ENCODE measurements at places on chromosomes 11 and 22. TPM values are rescaled to one million over a fixed set of nuclear protein-coding genes. Genes with fewer than 3 reads are reported as not detected.
A peak's percentile ranks its signal among the peaks of the same experiment; 100 is the strongest.

- no peak for DNase-seq
Observed at GRCh38 chr11:65595543-65596281, at the start of gene KCNK7. Gene KCNK7, minus strand, starts transcription at chr11:65595800. Its CDS starts 28 bp downstream, at chr11:65595772.

DNA sequence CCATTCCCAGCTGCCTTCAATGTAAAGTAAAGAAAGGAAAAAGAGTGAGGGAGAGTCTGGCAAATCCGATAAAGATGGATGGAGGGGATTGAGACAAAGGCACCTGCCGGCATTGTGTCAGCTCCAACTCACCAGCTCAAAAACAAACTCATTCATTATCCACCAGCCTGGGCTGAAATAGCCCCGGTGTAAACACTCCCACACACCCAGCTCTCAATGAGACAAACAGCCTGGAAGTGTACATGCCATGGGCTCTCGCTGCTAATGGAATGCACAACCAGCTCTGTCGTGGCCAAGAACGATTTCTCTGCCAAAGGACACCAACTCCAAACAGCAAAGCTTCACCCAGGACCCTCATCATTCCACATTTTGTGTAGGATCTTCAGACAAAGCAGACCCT lies 89.3 kb upstream of the OPCML start:
- DNase-seq, result no peak

- DNase-seq, result no peak
Observed at GRCh38 chr11:69080257-69080995, 31.7 kb downstream of the TPCN2 start.

DNA sequence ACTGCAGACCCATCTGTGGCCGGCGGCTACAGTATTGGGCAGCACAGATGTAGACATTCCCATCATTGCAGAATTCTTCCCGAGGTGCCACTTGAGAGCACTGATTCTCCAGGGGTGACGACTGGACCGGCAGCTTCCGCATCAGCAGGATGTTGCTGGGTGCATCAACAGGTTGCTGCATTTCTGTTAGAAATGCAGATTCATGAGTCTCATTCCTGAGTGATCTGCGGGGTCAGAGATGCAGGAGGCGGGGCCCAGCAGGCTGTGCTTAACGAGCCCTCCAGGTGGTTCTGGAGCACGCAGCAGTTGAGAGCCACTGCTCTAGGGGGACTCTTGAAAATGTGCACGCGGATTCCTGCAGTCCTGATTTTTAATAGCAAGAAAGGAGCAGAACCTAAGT lies 321.8 kb downstream of the TBC1D22A start:
- no peak for DNase-seq

GRCh38 chr11:98589967-98590366 lies 430.8 kb upstream of the CNTN5 start:
- DNase-seq, result no peak

- DNase-seq, result no peak
Observed at GRCh38 chr11:134724779-134725140, 312.7 kb upstream of the B3GAT1 start.

DNA sequence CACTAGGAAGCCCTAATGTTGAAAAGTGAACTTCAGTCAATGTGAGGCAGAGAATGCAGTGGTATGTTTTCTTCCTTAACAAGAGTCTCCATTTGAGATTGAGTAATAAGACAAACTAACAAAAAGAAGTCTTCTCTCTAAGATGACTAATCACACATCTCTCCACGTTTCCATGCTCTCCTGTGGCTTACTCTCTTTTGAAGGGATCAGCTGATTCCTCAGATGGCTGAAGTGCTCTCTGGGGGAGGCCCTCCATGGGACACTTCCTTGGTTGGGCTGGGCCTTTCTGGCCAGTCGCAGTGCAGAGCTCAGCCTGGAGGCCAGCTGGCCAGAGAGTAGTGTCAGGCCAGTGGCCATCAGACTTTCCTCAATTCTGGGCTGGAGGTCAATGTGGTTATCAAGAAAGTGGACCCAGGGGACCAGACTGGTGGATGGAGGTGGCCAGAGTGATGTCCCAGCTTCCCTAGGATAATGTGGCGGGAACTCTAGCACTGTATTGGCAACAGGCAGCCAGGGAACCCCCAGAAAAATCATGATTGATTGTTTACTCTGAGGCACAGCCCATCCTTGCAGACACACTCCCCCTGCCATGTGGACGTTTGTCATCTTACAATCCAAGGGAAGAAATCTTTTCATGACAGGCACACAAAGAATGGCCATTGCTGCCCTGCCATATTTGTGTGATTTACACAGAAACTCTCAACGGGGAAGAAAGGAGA lies 14.5 kb downstream of the CSRP3 start:
- DNase-seq, result no peak

- DNase-seq, result no peak
Observed at GRCh38 chr22:24977370-24978221, 25.1 kb downstream of the KIAA1671 start.

DNA sequence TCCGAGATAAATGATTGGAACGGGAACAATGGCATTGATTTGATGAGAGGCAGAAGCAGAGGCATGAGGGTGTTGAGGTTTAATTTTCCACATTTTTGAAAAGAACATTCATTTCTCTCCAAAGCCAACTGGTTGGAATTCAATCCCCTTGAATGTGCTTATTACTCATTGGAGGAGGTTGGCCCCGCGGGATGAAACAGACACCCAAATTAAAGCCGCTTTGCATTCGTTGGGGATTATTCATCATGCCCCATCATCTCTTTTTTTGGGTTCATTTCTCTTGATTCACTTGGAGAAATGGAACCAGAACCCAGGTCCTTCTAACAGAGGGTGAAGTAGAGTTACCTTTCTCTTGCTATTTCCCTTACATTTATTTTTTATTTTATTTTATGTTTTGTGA lies 47.6 kb upstream of the PARVG start:
- DNase-seq, result no peak

DNA sequence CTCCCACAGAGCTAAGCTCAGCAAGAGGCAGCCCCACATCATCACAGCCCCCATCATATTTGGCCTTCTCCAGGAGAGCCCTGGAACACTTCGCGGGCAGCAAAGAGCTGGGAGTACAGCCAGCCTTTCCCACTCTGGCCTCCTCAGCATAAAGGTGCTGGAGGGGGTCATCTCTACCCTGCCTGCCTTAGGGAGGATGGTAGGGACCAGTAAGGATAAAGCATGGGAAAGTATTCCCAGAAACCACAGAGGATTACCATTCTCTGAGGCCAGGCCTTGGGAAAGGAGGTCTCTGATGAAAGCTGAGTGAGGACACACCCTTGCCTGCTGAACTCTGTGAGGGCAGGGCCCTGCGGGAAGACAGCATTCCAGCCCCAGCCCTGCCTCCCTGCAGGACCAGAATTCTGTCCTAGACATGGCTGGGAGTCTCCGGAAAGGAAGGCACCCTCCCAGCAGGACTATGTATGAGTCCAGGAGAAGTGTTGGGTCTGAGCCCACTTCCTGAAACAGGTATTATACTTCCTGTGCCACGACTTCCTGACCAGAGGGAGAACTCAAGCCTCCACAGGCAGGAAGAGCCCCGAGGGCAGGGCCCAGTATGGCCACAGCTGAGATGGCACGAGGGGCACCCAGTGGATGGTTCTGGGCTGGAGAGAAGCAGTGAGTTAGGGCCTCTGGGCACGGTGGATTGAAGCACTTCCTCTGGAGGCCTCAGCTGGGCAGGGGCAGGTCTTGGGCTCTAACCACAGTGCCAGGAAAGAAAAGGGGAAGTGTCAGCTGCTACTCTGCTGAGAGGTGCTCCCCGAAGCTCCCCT lies 12.9 kb upstream of the CASTOR1 start:
- peak; percentile 84 for DNase-seq

DNA sequence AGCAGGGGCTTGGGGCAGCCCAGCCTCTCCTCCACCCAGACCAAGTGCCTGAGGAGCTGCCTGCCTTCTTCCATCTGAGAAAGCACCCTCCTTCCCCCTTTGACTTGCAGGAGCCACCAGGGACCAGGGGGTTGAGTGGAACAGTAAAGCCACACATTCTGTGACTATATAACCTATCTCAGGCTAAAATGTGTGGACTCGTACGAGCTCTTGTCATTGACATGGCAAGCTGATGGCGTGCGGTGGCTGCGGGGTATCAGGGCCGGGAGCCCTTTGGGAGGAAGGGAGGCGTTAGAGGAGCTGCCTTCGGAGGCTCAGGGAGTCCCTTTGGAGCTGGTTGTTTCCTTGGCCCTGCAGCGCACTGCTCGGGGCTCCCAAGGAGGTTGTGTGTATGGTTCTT lies 84.5 kb downstream of the CEP164 start:
- DNase-seq, result no peak

DNA sequence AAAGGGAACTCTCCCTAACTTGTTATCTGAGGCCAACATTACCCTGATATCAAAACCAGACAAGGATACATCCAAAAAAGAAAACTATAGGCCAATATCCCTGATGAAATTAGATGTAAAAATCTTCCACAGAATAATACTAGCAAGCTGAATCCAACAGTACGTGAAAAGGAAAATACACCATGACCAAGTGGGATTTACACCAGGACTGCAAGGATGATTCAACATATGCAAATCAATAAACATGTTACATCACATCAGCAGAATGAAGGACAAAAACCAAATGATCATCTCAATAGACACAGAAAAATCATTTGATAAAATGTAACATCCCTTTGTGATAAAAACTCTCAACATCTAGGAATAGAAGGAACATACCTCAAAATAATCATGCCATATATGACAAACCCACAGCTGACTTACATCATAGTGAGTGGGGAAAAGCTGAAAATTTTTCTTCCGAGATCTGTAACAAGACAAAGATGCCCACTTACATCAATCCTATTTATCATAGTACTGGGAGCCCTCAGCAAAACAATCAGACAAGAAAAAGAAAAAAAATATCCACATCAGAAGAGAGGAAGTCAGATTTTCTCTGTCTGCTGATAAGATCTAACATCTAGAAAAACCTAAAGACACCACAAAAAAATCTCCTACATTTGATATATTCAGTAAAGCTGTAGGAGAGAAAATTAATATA lies 703.3 kb upstream of the ANO5 start:
- DNase-seq, result no peak

- no peak for DNase-seq
Observed at GRCh38 chr11:29750392-29750791, 266.4 kb downstream of the KCNA4 start.

- DNase-seq, result no peak
Observed at GRCh38 chr11:75593286-75593915, 31.3 kb downstream of the SERPINH1 start.

DNA sequence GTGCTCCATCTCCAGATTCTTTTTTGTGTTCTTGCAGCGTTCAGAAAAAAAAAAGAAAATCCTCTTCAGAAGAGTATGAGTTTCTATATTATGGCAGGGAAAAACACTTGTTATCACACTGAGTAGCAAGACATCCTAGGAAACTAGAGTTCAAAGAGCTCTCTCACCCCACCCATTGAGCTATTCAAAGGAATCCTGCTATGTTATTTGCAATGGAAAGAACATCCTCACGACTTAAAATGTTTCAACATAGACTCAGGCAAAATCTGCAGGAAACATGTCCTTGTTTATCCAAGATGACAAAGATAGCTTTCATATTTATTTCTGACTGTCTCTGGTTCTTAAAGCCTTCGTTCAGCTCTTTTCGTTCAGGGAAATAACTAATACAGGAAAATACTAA lies 331.6 kb upstream of the ANO5 start:
- DNase-seq, result no peak

DNA sequence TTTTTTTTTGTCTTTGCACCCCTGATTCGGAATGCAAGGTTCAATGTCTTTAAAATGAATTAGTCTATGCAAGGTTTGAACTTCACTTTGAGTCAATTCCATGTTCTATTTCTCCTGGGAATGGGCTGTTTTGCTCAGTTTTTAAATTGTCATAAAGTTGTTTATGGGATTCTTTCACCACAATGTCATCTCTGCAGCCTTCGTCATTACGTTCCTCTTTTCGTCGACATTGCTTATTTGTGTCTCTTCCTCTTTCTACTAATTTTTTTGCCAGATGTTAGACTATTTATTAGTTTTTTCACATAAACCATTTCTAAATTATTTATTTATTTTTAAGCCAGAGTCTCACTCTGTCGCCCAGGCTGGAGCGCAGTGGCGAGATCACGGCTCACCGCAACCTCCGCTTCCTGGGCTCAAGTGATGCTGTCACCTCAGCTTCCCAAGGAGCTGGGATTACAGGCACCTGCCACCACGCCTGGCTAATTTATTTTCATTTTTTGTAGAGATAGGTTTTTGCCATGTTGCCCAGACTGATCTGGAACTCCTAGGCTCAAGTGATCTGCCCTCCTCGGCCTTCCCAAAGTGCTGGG lies 7.1 kb upstream of the TNNT3 start:
- no peak for DNase-seq

- DNase-seq, result no peak
Observed at GRCh38 chr11:91308069-91308468, 916.5 kb upstream of the FAT3 start.

SLC1A2 gene
- 8.8 TPM for total RNA-seq

LUZP2 gene
- 0.67 TPM for total RNA-seq

MISFA gene
- 6.4 TPM for total RNA-seq

SHANK3 gene
- total RNA-seq, result 25.9 TPM

CATSPER1 gene
- 0.13 TPM for total RNA-seq

NCAPH2 gene
- total RNA-seq, result 25.1 TPM

GRM5 gene
- total RNA-seq, result 0.13 TPM

OR6A2 gene
- not detected for total RNA-seq

TMEM191C gene
- 1.7 TPM for total RNA-seq

Data from cardiac septum (tissue), 1 donor.